ENCODE measurements at places on chromosomes 5 and 9. TPM values are rescaled to one million over a fixed set of nuclear protein-coding genes. Genes with fewer than 3 reads are reported as not detected.

DNA sequence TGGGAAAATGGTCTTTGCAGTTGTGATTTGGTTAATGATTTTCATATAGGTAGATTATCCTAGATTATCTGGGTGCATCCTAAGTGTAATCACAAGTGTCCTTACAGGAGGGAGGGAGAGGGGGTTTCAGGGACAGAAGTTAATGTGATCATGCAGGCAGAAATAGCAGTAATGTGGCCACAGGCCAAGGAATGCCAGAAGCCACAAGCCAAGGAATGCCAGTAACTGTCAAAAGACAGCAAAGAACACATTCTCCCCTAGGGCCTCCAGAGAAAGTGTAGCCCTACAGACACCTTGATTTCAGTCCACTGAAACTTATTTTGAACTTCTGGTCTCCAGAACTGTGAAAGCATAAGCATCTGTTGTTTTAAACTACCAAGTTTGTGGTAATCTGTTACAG, 2074.5 kb downstream of the MAT2B start:
- DNase-seq: no peak

GRCh38 chr9:14650596-14650995, 42.6 kb downstream of the ZDHHC21 start:
- DNase-seq: no peak

GRCh38 chr5:16799796-16800195, 136.3 kb downstream of the MYO10 start:
- no peak for DNase-seq

DNA sequence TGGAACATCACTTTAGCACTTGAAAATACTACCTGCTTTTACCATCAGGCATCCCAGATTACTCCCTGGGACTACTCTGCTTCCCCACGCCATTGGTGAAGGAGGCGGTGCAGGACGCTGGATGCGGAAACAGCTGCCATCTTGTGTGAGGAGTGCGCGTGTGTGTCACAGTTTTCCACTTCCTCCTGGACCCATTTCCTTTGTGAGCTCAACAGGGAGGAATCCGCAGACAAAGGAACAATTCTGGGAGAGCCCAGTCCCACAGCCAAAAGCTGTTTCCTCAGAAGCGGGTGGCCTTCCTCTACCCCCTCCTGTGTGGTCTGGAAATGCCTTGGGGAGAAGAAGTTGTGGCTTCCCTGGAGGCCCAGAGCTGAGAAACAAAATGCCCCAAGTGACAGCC, 16.8 kb downstream of the AFAP1L1 start:
- no peak for DNase-seq

DNA sequence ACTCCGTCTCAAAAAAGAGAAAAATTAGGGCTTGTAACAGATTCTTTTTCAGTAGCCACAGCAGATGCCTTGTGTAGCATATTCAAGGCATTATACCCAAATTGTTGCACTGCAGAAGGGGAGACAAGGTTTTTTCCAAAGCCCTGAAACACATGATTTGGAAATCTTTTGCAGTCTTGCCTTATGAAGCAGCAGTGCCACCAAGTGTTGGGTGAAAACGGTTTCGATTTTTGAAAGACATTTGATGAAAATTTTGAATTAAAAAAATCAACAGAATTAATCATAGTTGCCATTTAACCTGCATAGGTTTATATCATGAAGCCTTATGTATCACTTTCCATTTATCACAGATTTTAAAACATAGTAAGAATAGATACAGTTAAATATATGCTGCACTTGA, 479.5 kb downstream of the TAF11L14 start:
- DNase-seq: no peak

- peak; percentile 69 for DNase-seq
These were observed 1.9 kb downstream of the ROR2 start for GRCh38 chr9:91948101-91948596.

DNA sequence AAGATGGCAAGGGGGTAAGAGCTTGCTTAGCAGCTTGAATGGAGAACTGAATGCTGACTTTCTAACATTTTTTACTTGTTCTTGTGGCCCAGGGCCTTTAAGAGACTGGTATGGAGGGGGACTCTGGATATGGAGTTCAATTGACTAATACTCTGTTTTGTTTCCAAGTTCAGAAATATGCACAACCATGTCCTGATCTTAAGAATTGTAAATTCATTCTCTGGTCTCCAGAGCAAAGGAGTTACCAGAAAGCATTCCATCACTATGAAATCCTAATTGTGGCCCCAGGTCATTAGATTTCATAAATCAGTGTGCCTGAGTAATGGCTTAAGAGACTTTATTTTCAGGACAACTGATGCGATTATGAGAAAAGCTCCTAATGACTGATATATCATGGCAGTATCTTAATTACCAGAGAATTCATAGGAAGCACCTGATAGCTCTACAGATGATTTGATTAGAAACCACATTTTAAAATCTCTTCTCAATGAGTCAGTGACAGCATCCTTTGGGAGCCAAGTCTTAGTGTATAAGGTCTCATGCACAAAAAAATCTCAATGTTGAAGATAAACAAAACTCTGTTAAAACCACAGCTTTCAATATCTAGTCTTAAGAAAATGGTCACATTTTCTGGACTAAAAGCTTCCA, 613.6 kb upstream of the KLF4 start:
- DNase-seq: no peak

DNA sequence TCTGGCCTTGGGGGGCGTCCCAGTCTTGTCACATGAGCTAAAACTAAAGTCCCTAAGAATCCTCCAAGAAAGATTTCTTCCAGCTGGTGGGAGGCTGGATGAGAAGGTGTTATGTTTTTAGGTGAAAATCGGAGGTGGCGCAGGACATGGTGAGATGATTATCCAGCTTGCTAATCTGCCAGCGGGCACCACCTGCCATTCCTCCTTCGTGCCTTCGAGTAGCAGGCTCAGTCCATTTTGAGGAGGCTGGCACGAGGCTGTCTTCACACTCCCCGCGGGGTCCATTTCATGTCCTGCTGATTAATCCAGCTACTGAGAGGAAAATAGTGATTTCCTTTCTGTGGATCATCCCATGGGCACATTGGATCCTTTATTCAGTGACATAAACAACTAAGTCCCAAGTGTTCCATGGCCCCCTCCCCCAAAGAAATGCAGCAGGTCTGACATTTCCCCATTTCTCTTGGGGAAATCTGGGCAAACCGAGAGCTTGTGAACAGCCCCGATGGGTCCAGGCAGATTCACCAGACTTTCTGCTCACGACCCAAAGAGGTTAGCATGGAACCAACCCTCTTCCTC, 38.2 kb upstream of the EXOC3 start:
- DNase-seq: no peak

GRCh38 chr5:156942064-156942463, 21.0 kb downstream of the TIMD4 start:
- no peak for DNase-seq

GRCh38 chr9:129720181-129720864, 32.5 kb downstream of the PTGES start:
- DNase-seq: no peak

- DNase-seq: no peak
These were observed 129.1 kb downstream of the MACROH2A1 start for GRCh38 chr5:135269931-135270421.

DNA sequence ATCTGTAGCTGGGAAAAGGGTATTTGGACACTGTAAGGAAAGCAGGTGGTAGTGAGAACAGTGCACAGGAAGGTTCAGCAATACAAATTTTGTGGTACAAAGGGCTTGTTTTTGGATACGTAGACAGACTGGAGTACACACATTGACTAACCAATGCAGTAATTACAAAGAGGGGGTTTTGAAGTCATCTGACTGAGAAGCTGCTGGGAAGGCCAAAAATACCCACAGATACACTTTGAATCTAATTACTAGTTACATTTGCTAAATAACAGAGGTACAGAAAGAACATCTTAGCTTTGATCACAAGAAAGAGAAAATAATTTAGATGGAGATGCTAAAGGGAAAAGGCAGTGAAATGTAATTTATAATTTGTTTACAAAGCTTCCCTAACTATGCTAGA, 45.9 kb downstream of the PKD2L2 start:
- DNase-seq: no peak

GRCh38 chr5:107597247-107597646, 73.5 kb downstream of the EFNA5 start:
- no peak for DNase-seq

DNA sequence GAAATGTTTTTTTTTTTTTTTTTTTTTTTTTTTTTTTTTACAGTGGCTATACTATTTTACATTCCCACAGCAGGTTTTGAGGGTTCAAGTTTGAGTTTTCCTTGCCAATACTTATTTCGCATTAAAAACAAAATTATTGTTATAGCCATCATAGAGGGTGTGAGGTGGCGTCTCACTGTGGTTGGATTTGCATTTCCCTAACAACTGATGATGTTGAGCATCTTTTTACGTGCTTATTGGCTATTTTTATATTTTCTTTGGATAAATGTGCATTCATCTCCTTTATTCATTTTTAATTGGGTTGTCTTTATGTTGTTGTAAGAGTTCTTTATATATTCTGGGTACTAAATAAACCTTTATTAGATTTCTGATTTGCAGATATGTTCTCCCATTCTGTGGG, 18.9 kb upstream of the UBLCP1 start:
- DNase-seq: no peak

- DNase-seq: no peak
These were observed 83.7 kb downstream of the PCSK5 start for GRCh38 chr9:75974016-75974766.

DNA sequence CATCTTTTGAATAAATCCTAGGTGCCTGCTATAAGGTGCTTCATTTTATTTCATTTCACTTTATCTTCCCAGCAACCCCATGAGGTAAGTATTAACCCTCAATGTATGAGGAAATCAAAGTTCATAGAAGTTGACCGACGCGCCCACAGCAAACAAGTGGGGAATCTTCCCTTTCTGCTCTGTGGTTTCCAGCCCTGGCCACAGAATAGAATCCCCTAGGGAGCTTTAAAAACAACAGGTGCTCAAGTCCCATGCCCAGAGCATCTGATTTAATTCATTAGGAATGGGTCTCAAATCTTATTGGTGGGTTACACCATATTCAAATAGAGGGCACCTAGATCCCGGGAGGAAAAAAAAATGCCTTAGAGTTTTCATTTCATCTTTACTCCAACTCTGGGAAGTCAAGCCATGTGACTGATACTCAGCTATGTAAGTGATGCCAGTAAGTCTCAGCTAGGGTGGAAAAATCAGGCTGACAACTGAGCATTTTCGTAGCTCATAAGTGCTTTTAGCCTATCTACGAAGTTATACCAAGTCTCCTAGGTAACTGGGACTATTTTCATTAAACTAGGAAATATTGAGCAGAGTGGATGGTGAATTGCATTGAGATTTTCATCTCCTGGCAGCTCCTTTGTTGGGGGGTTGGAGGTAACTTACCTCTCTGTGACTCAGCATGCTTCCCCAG, 353.4 kb upstream of the SLC30A5 start:
- no peak for DNase-seq

- DNase-seq: no peak
These were observed 46.4 kb downstream of the EHMT1 start for GRCh38 chr9:137665226-137665625.

DNA sequence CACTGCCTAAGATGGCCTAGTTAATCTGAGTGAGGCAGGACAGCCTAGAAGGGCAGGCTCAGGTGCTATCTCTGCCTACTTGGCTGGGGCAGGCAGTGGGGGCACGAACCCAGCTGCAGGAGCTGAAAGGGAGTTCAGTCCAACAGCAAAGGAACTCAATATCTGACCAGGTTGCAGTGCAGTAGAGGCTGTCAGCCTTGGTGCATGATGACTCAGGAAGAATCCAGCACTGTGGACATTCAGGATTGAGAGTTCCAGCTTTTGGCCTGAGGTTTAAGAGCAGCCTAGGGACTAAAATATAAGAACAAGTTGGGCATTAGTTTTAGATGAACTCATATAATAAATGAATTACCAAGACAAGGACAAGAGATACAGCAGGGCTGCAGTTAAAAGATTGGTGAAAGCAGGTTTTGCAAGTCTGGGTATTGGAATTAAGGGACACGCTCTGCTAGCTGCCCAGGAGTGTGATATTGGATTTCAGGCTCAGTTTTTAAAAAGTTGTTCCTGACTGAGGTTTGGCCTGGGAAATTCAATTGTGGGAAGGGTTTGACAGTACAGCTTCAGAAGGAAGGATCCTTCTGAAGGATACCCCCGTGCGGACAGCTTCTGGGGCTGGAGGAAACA, 64.7 kb upstream of the ATG10 start:
- no peak for DNase-seq

GRCh38 chr5:158977642-158978041, 122.1 kb downstream of the EBF1 start:
- DNase-seq: no peak

DNA sequence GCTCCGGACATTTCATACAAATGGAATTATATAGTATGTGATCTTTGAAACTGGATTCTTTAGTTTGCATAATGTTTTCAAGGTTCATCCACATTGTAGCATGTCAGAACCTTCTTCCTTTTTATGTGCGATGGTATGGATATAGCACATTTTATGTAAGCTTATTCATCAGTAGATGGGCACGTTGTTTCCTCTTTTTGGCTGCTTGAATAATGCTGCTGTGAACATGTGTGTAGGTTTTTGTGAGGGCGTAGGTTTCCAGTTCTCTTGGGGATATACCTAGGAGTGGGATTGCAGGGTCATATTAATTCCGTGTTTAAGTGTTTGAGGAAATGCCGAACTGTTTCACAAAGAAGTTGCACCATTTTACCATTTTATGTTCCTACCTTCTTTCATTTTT, 187.8 kb downstream of the NR3C1 start:
- no peak for DNase-seq

The GADD45G gene
- 10.9 TPM for total RNA-seq

The WNT8A gene
- not detected for total RNA-seq

The TSSK1B gene
- total RNA-seq: 0.12 TPM
